Common myeloid progenitor, CD34-positive (primary cell): ENCODE measurements at places on chromosomes 2 and 18.

DNA sequence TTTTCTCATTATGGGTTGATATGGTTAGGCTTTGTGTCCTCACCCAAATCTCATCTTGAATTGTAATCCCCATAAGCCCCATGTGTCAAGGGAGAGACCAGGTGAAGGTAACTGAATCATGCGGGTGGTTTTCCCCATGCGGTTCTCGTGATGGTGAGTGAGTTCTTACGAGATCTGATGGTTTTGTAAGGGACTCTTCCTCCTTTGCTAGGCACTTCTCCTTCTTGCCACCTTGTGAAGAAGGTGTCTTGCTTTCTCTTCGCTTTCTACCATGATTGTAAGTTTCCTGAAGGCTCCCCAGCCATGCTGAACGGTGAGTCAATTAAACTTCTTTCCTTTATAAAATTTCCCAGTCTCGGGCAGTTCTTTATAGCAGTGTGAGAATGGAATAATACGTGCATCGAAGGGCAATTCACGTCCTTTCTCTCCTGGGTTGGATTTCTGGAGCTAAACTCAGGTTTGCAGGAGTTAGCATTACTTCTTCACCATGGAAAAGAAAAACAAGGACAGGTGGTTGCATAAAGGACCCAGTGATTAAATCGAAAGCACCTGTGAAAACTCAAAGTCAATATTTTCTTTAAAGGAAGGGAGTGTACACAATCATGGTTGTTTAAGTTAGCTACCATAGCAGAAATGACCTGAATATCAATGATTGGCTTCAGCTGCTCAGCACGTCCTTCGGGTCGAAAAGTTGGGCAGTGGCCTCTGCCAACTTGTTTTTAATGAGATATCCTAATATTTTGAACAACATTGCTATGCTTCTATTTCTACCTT is 54.1 kb downstream of the CDC42EP3 start:
- DNase-seq: no peak

GRCh38 chr2:169590804-169591203 is 6.7 kb downstream of the PPIG start:
- no peak for DNase-seq

- DNase-seq: peak; percentile 62
These were observed 71.3 kb upstream of the FN1 start for GRCh38 chr2:215507136-215507535.

DNA sequence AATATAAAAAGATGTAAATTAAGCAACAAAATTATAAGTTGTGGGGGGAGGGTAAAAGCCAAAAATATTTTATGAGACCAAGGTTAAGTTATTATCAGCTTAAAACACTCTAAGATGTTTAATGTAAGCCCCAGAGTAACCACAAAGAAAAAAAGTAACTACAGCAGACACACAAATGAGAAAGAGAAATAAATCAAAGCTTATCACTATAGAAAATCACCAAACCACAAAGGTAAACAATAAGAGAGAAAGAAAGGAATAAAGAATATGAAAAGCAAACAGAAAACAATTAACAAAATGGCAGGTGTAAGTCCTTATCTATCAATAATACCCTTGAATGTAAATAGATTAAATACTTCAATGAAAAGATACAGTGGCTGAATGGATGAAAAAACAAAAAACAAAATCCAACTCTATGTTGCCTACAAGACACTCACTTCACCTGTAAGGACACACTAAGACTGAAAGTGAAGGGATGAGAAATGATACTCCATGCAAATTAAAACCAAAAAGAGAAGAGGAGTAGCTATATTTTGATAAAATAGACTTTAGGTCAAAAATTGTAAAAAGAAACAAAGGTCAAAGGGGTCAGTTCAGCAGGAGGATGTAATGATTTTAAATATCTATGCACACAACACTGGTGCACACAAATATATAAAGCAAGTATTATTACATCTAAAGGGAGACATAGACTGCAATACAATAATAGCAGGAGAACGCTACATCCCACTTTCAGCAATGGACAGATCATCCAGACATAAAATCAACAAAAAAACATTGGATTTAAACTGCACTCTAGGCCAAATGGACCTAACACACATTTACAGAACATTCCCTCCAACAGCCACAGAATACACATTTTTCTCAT is 80.7 kb downstream of the PTPN2 start:
- DNase-seq: no peak

DNA sequence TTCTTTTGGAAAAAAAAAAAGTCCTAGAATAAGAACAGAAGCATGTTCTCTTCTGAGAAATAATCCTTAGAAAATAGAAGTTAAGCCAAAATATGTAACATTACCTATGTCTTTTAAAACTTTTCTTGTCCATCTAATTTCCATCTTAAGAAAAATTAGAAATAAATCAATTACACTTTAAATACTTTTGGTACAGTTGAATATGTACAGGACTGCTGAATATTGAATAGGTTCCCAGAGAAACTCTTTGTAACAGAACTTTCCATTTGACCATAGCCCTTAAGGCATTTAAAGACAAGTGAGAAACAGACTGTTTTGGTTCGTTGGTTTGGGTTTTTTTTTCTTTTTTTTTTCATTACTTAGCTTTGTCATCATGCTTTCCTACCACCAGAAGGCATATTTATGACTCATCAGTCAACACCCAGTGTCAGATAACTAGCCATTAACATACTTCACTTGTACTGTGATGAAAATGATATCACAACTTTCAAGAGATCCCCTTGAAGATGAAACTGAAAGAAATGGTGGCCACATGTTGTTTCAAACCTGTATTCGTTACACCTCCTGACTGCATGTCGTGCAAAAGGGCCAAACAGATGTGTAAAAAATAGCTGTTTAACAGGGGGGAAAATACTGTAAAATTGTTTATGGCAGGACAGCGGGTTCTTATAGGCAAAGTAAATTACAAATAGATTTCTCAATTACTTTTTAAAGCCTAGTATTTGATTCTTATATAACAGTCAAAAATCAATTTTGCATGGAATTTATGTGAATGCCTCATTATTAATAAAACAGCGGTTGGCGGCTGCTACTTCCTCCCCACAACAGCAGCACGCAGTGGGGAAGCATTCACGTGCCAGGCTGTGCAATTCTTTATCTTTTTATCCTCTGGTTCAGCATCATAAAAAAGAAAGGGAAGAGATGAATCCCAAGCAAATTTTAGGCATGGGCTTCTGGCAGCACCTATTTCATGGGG is 280.7 kb upstream of the HNRNPA3 start:
- peak; percentile 43 for DNase-seq
